ENCODE measurements at places on chromosomes 7 and 10.

DNA sequence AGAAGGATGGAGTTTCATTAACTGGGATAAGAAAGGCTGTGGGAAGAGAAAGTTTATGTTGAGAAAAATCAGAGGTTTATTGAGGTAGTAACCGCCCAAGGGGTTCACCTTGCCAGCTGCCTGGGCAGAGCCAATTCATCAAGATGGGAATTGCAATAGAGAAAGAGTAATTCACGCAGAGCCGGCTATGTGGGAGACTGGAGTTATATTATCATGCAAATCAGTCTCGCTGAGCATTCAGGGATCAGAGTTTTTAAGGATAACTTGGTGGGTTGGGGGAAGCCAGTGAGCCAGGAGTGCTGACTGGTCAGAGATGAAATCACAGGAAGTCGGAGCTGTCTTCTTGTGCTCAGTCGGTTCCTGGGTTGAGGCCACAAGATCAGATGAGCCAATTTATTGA, 70.6 kb downstream of the MALRD1 start:
- no peak for DNase-seq

- DNase-seq, result no peak
Measured at GRCh38 chr10:118505363-118505762, 90.1 kb downstream of the PRLHR start.

- DNase-seq, result no peak
Measured at GRCh38 chr7:8585591-8585990, 152.2 kb downstream of the NXPH1 start.

DNA sequence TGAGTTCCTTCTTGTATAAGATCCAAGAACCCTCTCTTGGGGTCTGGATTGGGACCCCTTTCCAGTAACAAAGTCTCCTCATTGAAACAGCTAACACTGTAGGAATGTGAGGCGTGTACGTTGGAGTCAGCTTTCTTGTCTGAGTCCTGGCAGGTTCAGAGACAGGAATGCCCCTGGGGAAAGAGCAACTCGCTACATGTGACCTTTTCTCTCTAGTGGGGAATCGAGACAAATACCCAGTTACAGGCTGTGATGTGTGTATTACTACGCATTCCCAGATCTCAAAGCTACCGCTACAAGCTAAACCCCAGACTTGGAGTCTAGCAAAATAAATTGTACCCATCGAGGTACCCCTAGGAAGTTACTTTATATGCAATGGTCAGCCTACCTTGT, 85.6 kb upstream of the FRMD4A start:
- DNase-seq, result no peak
